ENCODE measurements at places on chromosomes 12 and 14.
A peak's percentile ranks its signal among the peaks of the same experiment; 100 is the strongest.

GRCh38 chr12:76223869-76224268 is 124.3 kb downstream of the BBS10 start:
- no peak for DNase-seq

GRCh38 chr12:49533331-49533730 is 5.5 kb upstream of the KCNH3 start:
- DNase-seq = no peak

GRCh38 chr12:127260999-127261398 is 1006.0 kb upstream of the TMEM132C start:
- DNase-seq = no peak

- DNase-seq = no peak
Measured at GRCh38 chr12:4486049-4486699, 40.6 kb upstream of the FGF6 start.

DNA sequence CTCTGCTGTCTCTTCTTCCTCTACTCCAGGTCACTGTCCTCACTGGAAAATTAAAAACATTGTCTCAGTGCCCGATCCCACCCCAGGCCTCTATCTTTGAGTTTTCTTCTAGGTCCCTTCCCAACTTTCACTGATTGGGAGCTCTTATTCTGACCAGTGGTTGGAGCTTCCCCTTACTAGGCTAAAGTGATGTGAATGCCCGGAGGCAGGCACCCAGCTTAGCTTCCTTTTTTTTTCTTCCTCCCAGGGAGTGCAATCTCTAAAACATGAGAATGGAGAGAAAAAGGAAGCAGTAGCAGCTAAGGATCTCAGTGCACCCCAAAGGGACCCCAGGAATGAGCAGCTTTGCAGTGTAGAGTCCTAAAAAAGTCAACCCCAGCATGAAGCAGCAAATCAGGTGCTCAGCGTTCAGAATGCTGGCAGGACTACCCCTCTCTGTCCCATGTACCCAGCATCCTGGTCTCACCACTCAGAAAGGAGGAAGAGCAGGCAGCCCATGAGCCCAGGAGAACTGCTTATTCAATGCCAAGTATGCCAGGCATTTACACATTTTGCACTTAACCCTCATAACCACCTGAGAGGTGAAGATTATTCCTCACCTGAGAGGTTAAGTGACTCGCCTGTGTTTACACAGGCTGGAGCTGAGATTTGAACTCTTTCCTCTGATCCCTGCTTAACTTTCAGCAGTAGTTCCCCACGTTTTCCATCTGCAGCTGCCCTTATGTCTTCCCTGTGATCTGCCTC is 146.2 kb upstream of the PWP1 start:
- no peak for DNase-seq

GRCh38 chr12:31783996-31784645 is 55.3 kb upstream of the AMN1 start:
- DNase-seq = no peak

- DNase-seq = no peak
Measured at GRCh38 chr12:116672842-116673516, 64.9 kb downstream of the SPRING1 start.

GRCh38 chr12:9707864-9708808 is 24.8 kb downstream of the CLECL1 start:
- peak; percentile 68 for DNase-seq

GRCh38 chr12:69548687-69549086 is 36.6 kb upstream of the CCT2 start:
- no peak for DNase-seq

DNA sequence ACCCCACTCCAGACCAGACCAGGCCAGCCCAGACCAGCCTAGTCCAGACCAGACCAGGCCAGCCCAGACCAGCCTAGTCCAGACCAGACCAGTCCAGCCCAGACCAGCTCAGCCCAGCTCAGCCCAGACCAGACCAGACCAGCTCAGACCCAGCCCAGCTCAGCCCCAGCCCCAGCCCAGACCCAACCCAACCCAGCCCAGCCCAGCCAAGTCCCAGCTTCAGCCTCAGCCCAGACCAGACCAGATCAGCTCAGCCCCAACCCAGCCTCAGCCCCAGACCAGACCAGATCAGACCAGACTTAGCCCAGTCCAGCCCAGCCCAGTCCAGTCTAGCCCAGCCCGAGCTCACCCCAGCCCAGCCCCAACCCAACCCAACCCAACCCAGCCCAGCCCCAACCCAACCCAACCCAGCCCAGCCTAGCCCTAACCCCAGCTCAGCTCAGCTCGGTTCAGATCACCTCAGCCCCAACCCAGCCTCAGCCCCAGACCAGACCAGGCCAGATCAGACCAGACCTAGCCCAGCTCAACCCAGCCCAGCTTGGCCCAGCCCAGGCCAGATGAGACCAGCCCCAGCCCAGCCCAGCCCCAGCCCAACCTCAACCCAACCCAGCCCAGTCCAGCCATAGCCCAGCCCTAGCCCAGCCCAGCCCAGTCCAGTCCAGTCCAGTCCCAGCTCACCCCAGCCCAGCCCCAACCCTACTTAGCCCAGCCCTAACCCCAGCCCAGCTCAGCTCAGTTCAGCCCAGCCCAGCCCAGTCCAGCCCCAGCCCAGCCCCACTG is 204.7 kb downstream of the BCL11B start:
- no peak for DNase-seq

- no peak for DNase-seq
Measured at GRCh38 chr12:26818636-26819035, 14.4 kb downstream of the ITPR2 start.

DNA sequence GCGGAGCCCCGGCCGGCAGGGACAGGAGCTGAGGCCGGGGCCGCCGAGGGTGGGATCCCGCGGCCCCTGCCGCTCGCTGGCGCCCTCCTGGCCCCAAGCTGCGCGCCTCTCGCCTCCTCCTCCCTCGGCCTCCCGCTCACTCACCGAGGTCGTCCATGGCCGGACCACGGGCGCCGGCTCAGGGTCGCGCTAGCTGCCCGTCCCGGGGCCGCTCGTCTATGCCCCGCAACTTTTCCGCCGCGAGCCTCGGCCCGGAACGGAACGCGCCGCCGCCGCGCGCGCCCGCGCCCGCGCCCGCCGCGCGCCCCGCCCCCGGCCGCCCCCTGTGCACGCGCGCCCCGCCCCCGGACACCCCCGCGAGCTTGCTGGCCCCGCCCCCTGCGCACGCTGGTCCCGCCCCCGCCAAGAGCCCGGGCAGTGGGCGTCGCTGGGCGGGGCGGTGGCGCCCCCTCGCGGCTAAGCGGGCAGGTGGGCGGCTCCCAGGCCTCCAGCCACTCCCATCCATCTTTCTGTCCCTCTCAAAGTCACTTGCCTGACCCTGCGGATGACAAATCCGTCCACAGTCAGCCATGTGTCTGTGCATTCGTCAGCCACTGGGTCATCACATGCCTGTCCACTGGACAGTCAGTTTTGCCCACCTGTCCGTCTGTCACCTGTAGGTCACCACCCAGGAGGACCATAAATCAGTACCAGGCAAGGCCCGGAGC is at the start of gene PXN:
Gene PXN (minus strand): TSS at position 258 of the 707 bp plus-strand sequence. CDS start 101 bp downstream, at position 157.
- DNase-seq = peak; percentile 99

DNA sequence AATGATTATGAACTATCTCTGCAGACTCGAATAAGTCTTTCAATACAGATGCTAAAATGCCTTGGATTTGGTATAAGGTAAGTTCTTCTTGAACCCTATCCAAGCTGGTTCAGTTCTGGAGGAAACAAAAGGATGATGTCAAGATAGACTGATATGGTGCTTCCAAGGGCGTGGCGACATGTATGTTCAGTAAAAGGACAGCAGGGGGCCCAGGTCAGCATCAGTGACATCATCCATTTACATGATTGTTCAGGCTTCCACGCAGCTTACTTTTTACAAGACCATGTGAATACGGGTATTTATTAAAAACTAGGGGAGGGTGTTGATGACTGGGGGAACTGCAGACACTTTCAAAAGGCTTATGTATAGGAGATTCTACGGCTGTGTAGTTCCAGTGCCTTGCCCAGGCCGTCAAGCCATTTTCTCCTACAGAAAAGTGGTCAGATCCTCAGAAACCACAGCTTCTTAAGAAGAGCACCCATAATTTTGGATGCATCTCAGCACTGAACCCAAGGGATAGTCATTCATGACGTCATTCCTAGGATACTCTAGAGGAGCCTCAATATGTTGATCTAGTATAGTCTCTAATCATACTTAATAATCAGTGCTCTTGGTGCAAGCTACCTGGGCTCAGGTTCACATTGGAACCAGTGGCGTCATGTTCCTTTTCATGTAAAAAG is 527.7 kb downstream of the FUT8 start:
- DNase-seq = no peak

- no peak for DNase-seq
Measured at GRCh38 chr14:100504372-100505078, 82.7 kb downstream of the BEGAIN start.

DNA sequence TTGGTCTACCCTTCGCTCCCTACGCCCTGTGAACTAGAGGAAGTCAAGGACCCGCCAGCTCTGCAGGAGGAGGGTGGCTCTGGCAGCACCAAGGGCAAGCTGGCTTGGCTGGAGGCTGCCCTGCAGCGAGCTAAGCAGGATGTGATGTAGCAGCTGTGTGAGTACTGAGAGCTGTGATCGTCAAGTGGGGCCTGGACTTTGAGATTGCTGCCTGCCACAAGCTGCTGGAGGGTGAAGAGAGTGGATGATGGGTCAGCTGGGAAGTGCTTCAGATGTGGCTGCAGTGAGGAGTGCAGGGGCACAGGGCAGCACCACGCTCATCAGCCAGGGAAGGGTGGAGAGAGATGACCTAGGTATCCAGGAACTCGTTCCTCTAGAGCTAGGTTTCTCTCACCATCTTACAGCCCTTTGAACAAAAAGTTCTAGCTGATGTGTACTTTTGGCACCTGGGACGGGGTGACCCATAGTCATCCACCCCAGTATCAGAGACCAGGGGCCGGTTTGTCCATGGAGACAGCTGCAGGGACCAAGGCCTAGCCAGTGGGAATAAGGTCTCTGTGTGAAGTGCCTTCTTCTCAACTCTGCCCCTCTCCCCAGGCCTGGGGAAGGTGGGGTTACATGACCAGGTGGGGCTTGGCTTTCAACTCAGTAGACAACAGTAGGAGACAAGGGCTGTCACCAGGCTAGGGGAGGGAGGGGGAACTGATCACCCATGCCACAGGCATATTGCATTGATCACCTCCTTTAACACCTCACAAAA is 3.2 kb downstream of the KRT86 start:
- no peak for DNase-seq

DNA sequence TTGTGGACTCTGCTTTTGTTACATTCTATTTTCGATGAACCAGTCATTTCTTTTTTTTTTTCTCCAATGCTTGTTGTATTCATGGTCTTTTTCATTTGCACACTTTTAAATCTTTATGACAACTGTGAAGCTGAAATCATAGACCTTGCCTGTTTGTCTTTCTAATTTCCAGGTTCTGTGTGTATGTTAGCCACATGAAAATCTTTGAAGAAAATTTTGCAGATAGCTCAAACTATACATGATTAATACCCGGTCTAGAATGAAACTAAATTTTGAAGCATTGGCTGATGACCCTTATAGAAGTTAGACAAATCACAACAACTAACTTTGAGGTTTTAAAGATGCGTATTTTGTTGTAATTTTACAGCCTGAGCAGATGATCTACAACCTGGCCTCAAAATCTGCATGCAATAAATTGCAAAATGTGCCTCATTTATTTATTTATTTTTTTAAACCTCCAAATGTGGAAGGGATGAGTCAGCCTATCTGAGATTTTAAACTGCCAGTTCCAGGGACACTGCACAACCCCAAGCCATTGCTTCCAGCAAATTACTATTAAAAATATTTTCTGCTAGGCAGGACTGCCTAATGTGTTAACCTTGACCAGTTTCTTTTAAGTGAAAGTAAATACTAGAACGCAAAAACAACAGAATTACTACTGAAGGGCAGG is 96.3 kb upstream of the NAV3 start:
- DNase-seq = peak; percentile 46

DNA sequence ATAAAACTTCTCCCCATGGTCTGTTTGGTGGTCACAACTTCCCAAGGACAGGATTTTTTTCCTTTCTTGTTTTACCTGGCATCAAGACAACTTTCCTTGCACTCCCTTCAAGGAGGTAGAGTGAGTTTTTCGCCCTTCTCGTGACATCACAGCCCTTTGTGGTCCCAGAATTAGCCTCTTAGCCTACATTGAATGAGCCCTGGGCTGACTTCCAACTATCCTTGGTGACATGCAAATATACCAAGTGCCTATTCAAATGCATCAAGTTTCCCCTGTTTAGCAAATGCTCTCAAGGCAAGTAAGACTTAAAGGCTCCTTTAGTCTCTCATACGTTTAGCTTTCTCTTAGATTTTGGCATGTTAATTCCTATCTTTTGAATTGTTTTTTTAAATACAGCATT is 36.6 kb downstream of the TC2N start:
- DNase-seq = no peak

GRCh38 chr12:76552343-76552938 is 7.1 kb downstream of the OSBPL8 start:
- peak; percentile 59 for DNase-seq

- no peak for DNase-seq
Measured at GRCh38 chr12:131984334-131984733, 34.6 kb downstream of the EP400 start.

GRCh38 chr12:123721245-123721644 is 9.1 kb downstream of the ATP6V0A2 start:
- DNase-seq = no peak

GRCh38 chr12:15276088-15276698 is 46.1 kb upstream of the PTPRO start:
- DNase-seq = peak; percentile 61

DNA sequence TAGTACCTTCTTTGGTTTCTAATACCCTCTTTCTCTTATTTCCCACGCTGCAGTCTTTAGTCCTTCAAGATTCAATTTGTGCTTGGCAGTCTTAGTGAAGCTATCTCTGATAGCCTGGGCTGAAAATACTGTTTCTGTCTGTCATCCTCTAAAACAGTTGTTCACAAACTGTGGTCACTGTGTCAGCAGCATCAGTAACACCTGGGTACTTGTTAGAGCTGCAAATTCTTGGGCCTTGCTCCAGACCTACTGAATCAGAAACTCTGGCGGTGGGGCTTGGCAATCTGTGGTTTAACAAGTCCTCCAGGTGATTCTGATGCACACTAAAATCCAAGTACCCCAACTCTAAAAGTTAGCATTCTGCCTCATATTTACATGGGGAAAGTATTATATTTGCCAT is 217.5 kb upstream of the SEL1L start:
- DNase-seq = no peak

DNA sequence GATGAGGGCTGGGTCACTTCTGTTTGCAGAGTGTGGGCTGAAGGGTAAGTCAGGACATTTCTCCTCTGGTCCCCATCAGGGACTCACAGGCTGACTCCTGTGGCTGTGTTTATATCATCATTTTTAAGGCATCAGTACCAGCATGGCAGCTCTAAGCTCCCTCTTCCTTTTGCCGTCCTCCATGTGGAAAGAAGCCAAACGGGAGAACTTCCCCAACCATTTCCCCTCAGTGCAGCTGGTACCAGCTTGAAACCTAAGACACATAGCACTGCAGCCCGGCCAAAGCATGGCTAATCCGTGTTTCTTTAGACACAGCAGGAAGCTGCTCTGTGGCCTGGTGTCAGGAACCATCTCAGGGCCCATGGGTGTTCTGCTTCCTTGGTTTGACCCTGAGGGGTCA is 31.9 kb upstream of the ATP2A2 start:
- DNase-seq = no peak

DNA sequence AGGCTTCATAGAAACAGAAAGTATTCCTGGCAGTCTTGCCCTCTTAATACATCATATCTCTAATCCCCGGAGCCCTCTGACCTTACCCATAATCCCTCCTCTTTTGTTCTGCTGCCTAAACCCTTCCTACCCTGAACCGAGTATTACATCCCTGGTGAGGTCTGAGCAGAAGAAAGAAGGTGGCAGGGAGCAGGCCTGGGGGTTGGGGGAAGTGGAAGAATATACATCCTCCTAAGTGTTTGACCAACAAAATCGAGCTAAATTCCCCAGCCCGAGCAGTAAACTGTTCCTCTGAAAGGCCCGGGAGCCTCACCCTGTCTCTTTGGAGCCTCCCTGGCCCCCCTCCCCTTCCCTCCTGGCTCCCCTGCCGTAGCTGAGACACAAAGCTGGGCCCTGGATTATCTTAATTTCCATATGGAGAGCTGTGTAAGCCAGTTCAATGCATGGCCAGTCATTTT is 192.6 kb upstream of the LHX5 start:
- DNase-seq = no peak
